Vagina (tissue), 2 donors: ENCODE measurements at places on chromosomes 12 and 14.
A peak's percentile ranks its signal among the peaks of the same experiment; 100 is the strongest.

- H3K4me3 ChIP-seq = no peak overlapping the region
- H3K27me3 ChIP-seq = no peaks in the 10 kb centered on the region
- H3K36me3 ChIP-seq = no peaks in the 10 kb centered on the region
- peaks cover 8% of the 10 kb centered on the region for H3K4me1 ChIP-seq
- no peak for DNase-seq
- H3K27ac ChIP-seq = no peak overlapping the region
Measured at GRCh38 chr12:21882635-21883034, 58.6 kb downstream of the ABCC9 start.

DNA sequence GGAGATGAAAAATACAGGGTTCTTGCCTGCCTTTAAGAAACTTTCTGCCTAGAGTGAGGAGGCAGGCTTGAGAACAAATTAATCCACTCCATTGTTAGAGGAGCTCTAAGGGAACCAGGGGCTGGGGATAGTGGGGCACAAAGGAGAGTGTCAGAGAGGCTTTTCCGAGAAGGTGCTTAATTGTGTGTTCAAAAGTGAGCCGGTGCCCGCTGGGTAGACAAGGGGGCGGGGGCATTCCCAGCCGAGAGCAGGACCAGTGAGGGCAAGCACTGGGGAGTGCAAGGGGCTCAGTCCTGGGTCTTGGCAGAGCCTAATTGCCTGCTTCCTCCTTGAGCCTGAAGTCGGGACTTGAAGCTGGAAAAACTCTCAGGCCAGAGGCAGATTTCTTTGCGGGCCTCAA is 377.4 kb downstream of the ETNK1 start:
- H3K27me3 ChIP-seq = no peaks in the 10 kb centered on the region
- DNase-seq = no peak

- H3K4me1 ChIP-seq = peaks cover 21% of the 10 kb centered on the region
- no peak for DNase-seq
- H3K4me3 ChIP-seq = peak overlapping the region; percentile 17
Measured at GRCh38 chr14:58639842-58640484, 2.2 kb downstream of the DACT1 start.

DNA sequence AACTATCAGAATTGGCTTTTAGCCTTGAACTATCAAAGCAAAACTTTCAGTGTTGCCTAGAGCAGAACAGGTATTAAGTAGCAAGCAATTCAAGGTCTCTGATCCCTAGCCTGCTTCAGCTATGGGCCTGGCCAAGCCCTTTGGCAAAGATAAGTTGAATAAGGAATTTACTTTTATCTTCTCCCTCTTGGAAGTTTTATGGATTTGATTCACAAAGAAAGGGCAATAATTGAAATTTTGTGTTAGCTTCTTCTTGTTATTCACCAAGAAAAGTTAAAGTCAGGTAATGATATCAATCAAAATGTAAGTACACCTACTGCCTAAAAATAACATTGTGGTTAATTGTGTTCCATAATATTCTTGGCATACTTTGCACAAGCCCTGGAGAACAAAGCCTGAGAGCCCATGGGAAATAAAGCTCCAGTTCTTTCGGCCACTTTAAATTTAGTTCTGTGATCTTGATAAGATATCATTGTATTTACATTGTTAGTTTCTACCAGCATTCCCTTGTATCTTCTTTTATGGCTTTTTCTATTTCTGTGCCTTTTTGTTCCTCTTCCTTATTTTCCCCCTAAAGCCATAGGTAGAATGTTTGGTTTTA is 158.0 kb downstream of the RAD51B start:
- no peak for DNase-seq
- no peaks in the 10 kb centered on the region for H3K27me3 ChIP-seq
- no peaks in the 10 kb centered on the region for H3K36me3 ChIP-seq
- H3K4me1 ChIP-seq = peaks cover 9% of the 10 kb centered on the region
- no peak overlapping the region for H3K27ac ChIP-seq

- H3K4me3 ChIP-seq = no peak overlapping the region
- H3K36me3 ChIP-seq = no peaks in the 10 kb centered on the region
- no peaks in the 10 kb centered on the region for H3K27me3 ChIP-seq
Measured at GRCh38 chr12:53735556-53735955, 8.3 kb upstream of the CALCOCO1 start.

GRCh38 chr14:93146119-93146518 is 30.4 kb upstream of the ITPK1 start:
- no peaks in the 10 kb centered on the region for H3K27me3 ChIP-seq
- H3K36me3 ChIP-seq = no peaks in the 10 kb centered on the region

GRCh38 chr14:64059454-64060198 is 206.8 kb downstream of the SYNE2 start:
- no peaks in the 10 kb centered on the region for H3K36me3 ChIP-seq
- DNase-seq = no peak
- no peak overlapping the region for H3K27ac ChIP-seq
- no peaks in the 10 kb centered on the region for H3K27me3 ChIP-seq
- no peak overlapping the region for H3K4me3 ChIP-seq
- no peaks in the 10 kb centered on the region for H3K4me1 ChIP-seq

GRCh38 chr12:10392394-10392930 is 2.6 kb upstream of the KLRK1 start:
- no peak overlapping the region for H3K27ac ChIP-seq
- no peaks in the 10 kb centered on the region for H3K36me3 ChIP-seq
- no peak for DNase-seq
- H3K27me3 ChIP-seq = no peaks in the 10 kb centered on the region
- H3K4me3 ChIP-seq = no peak overlapping the region

DNA sequence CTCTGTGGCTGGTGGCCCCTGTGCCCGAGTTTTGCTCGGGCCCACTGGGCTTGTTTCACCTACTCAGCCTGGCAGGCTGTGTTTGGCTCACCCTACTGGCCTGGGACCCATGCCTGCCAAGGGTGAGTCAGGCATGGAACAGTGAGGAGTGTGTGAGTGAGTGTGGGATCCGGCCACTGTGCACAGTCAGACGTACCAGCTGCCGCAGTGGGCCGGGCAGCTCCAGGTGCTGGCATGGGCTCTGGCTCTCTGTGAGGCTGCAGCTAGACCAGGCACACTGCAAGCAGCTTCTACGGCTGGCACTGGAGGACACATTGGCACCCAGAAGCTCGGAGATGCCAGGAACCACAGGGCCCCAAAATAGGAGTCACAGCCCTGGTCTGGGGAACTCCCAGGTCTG is 40.6 kb downstream of the HSD17B6 start:
- H3K4me1 ChIP-seq = no peaks in the 10 kb centered on the region
- no peak overlapping the region for H3K27ac ChIP-seq
- no peaks in the 10 kb centered on the region for H3K36me3 ChIP-seq
- no peak overlapping the region for H3K4me3 ChIP-seq

- no peak overlapping the region for H3K4me3 ChIP-seq
- no peaks in the 10 kb centered on the region for H3K27me3 ChIP-seq
- H3K36me3 ChIP-seq = no peaks in the 10 kb centered on the region
- H3K27ac ChIP-seq = no peak overlapping the region
- no peaks in the 10 kb centered on the region for H3K4me1 ChIP-seq
Measured at GRCh38 chr12:30582943-30583342, 112.7 kb downstream of the IPO8 start.

- no peak overlapping the region for H3K4me3 ChIP-seq
- DNase-seq = no peak
- no peaks in the 10 kb centered on the region for H3K4me1 ChIP-seq
Measured at GRCh38 chr12:61654698-61655097, 605.5 kb upstream of the USP15 start.

DNA sequence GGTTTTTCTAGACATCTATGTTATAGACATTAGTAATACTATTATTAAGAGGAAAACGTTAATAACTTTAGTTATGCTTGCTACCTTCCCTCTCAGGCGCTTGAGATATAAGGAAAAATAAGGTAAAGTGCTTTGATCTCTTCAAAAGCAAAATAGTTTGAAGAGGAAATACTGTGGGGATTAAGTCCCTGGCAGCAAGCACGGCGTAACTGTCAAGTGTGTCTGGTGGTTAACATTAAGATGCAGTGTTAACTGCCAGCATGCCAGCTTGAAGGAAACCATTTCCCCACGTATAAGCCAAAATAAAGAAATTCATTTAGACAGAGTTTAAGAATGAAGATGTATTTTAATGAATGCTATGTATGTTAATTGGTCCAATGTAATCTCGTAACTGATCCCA is 31.8 kb downstream of the PELI2 start:
- no peaks in the 10 kb centered on the region for H3K27me3 ChIP-seq
- DNase-seq = no peak
- H3K27ac ChIP-seq = no peak overlapping the region

DNA sequence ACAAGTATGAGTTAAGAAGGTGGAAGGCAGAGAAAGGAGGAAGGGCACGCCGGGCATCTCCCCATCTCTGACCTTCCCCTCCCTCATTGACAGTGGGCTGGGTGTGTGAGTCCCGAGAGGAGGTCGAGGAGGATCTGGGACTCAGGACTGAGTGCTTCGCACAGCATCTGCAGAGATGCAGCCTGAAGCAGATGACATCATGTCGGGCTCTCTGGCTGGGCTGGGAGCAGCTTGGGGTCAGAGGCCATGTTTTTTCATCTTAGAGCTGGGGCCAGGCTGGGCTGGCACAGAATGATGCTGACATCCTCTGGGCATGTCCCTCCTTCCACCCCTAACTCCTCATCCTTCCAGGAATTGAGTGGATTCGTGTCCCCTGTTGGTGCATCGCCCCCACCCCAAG is 43.5 kb downstream of the CMKLR1 start:
- no peak overlapping the region for H3K4me3 ChIP-seq
- no peaks in the 10 kb centered on the region for H3K36me3 ChIP-seq
- no peaks in the 10 kb centered on the region for H3K27me3 ChIP-seq
- H3K27ac ChIP-seq = no peak overlapping the region

GRCh38 chr12:103501447-103501846 is 5.7 kb upstream of the C12orf42 start:
- H3K27ac ChIP-seq = no peak overlapping the region
- DNase-seq = no peak
- no peaks in the 10 kb centered on the region for H3K36me3 ChIP-seq
- H3K4me3 ChIP-seq = no peak overlapping the region
- no peaks in the 10 kb centered on the region for H3K4me1 ChIP-seq

DNA sequence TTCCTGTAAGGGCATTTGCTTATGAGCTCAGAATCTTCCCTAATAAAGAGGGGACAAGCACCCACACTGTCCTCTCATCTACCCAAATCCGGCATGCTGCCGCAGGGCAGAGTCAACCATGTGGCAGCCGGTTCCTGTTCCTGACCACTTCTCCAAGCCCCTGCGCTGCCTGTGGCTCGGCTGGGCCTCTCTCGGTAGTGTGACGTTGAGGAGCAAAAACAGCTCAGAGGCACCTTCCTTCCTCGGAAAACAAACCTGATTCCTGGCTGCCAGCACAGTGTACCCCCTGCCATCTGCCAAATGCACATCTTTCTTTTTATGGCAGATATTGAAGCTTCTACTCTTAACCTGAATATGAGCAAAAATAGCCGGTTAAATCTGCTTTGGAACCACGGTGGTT is 50.5 kb downstream of the CFAP251 start:
- no peak for DNase-seq
- no peak overlapping the region for H3K4me3 ChIP-seq
- no peak overlapping the region for H3K27ac ChIP-seq
- peaks cover 6% of the 10 kb centered on the region for H3K4me1 ChIP-seq
- no peaks in the 10 kb centered on the region for H3K36me3 ChIP-seq

GRCh38 chr12:28192125-28192524 is 1.9 kb downstream of the CCDC91 start:
- H3K4me3 ChIP-seq = no peak overlapping the region
- no peaks in the 10 kb centered on the region for H3K27me3 ChIP-seq
- H3K36me3 ChIP-seq = no peaks in the 10 kb centered on the region

GRCh38 chr14:51369814-51370213 is 129.8 kb downstream of the TMX1 start:
- peaks cover 49% of the 10 kb centered on the region for H3K4me1 ChIP-seq
- no peaks in the 10 kb centered on the region for H3K27me3 ChIP-seq
- H3K27ac ChIP-seq = no peak overlapping the region
- no peaks in the 10 kb centered on the region for H3K36me3 ChIP-seq
